ENCODE measurements at places on chromosomes 5 and 9.

DNA sequence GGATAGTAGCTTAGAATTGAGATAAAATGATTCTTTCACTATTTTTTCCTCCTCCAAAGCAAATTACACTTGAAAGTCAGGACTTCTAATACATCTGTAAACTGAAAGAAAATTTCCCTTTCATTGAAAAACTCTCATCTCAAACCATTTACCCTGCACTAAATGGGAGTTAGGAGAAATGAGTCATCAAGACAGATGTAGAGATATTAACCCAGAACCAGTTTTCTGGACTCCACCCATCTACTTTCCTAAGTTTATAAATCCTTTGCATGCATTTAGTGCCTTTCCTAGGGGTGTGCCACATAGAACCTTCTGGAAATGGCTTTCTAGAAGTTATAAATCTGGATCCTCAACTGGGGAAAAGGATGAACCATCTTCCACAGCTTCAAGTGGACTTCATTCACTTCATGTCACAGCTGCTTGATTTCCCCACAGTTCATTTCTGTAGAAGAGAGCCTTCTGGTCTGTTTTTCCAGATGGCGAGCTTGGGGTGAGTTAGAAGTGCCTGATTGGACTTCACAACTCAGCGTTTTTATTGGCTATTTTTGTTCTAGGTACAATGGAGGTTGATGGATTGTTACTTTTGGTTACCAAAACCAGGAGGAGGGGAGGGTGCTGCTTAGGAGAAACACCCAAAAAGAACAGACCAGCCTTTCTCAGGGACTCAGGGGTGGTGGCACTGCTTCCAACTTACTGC lies 72.5 kb upstream of the GPR151 start:
- no peak for DNase-seq

- DNase-seq, result no peak
Measured at GRCh38 chr5:136840601-136841000, 475.3 kb upstream of the TRPC7 start.

GRCh38 chr5:98777295-98777694 lies 3.8 kb downstream of the RGMB start:
- no peak for DNase-seq

- no peak for DNase-seq
Measured at GRCh38 chr5:58354827-58355226, 105.1 kb downstream of the PLK2 start.

DNA sequence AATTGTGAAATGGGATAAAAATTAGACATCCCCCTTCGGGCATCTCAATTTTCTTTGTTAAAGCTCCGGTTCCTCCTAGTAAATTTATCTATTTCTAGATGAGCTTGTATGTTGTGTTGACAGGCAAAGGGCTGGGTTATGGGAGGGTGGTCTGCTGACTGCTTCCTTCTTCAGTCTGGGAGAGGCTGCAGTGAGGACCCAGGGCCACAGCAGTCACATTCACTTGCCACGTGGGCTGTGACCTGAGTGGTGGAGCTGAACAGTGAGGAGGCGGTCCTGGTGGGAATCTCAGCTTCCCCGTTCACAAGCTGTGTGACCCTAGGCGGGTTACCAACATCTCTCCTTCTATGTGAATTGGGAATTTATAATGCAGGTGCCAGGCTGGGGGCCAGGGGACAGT lies 57.5 kb upstream of the RXRA start:
- no peak for DNase-seq

GRCh38 chr9:79028101-79028500 lies 543.7 kb upstream of the TLE4 start:
- DNase-seq, result no peak

GRCh38 chr9:4315582-4316215 lies 15.8 kb upstream of the GLIS3 start:
- no peak for DNase-seq

GRCh38 chr5:65050826-65051498 lies 282.2 kb downstream of the CWC27 start:
- no peak for DNase-seq

DNA sequence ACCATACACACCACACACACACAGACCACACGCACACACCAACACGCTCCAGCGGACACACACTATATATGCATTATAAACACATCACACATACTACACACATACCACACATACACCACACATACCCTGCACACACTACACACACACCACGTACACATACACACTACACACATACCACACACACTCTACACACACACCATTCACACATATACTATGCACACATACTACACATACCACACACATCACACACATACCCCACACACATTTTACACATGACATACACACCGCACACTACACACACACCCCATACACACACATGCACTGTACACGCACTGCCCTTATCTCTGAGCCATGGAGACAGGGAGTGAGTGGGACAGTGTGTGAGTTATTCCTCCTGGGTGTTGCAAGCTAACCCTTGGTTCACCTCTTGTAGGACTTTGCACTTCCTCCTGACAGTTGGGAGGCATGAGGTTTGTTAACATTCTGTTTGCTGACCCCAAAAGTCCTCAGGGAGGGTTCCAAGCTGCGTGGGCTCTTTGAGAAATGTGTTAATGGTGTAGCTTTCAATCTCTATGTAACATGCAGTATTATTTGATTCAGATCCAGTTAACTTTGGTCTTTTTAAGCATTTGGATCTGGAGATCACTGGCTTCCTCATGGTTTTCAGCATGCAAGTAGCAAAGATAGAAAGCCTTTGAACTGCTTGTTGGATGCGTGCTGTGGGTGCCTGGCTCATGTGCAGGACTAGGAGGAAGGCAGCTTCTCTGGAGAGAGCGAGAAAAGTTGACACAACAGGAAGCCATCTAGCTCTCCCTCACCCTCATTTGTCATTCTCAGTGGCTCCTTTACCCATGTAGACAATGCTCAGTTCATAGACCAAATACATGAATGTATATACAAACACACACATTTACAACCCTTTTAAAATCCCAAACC lies 13.7 kb downstream of the IL31RA start:
- DNase-seq, result no peak

DNA sequence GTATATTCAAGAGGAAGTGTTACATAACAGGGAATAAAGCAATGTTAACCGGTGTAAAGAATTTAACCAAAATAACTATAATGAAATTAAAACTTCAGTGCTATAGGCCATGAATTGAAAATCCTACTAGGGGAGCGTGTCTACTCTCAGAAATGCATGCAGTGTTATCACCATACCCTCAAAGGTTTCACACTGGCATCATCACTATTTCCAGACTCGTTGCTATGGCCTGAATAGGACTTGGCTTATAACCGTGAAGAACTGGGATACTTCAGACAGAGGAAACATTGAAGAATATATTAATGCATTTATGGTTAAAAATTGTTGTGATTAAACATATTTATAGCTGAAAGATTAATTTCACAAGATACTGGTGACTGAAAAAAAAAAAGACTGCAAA lies 154.9 kb downstream of the EPB41L4A start:
- no peak for DNase-seq

GRCh38 chr9:89436326-89436725 lies 61.6 kb downstream of the SEMA4D start:
- DNase-seq, result no peak

DNA sequence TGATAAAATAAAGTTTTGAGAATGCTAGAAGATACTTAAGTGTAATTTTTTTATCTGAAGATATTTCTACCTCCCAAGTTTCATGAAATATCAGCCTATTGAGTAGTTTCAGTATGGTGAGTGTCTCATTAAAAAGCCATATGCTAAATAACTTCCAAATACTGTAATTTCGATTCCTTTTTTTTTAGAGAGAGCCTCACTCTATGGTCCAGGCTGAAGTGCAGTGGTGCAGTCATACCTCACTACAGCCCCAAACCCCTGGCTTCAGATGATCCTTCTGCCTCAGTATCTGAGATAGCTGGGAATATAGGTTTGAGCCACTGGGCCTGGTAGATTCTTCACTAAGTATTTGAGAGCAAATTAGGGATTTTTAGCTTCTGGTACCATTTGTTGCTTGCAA lies 24.5 kb downstream of the CDC42SE2 start:
- DNase-seq, result no peak

GRCh38 chr5:66306105-66306843 lies 162.2 kb downstream of the SREK1 start:
- DNase-seq, result peak; percentile 14

- no peak for DNase-seq
Measured at GRCh38 chr5:42912184-42912798, 100.6 kb upstream of the SELENOP start.

DNA sequence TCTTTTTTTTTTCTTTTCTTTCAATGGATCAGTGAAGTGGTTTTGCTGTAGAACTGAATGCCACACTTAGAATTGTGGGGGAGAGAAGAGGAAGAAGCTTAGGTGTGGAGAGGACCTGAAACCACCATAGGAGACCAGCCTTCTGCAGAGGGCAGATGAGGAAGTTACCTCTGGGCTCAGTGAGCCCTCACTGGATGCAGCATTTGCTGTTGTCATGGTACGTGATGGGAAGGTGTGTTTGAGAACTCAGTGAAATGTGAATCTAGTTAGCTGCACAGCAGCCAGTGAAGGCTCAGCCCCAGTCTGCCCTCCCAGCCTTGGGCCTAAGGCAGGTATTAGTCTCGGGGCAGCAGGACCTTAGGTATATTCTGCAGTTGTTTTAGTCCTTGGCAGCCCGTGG lies 17.5 kb downstream of the CYFIP2 start:
- no peak for DNase-seq

- DNase-seq, result no peak
Measured at GRCh38 chr9:27202056-27202455, 93.0 kb downstream of the TEK start.

DNA sequence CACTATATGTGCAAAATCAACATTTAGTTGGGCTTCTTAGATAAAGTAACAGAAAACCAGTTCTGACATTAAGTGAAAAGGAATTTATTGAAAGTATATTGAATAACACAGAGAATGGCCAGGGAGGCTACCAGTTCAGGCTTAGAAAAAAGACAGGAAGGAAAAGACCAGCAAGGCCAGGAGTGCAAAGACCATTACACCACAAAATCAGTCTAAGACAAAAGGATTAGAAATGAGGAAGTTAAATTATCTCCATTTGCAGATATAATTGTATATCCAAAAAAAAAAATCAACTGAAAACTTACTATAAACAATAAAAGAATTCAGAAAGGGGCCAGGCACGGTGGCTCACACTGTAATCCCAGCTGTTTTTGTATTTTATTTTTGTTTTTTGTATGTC lies 4.8 kb upstream of the TEX10 start:
- DNase-seq, result no peak

GRCh38 chr5:51696122-51696521 lies 312.9 kb downstream of the ISL1 start:
- no peak for DNase-seq

GRCh38 chr9:108272349-108272899 lies 583.4 kb downstream of the ACTL7B start:
- DNase-seq, result no peak

DNA sequence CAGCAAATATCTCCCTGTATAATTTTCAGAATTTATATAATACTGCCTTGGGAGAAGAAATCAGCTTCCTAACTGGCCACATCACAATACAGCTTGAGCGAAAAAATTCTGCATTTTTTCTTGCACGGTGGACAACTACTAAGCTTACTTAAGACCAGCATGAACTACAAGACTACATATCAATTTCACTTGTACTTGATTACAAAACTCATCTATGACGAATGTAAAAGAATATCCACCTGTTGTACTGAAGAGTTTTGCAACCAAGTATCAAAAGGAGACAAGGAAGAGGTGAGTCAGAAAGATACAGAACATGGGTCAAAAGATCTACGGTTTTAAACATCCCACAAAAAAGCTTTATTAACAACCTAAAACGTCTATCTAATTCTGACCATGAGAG lies 279.4 kb downstream of the BNC2 start:
- DNase-seq, result no peak

GRCh38 chr5:32174011-32174870 lies at the start of gene GOLPH3:
GOLPH3 (minus strand) TSS chr5:32174319; CDS start chr5:32174034, 285 bp downstream.
- DNase-seq, result no peak
